ENCODE measurements at places on chromosomes 7 and 10.

- DNase-seq: no peak
These were observed 157.1 kb downstream of the BBS9 start for GRCh38 chr7:33286501-33286900.

DNA sequence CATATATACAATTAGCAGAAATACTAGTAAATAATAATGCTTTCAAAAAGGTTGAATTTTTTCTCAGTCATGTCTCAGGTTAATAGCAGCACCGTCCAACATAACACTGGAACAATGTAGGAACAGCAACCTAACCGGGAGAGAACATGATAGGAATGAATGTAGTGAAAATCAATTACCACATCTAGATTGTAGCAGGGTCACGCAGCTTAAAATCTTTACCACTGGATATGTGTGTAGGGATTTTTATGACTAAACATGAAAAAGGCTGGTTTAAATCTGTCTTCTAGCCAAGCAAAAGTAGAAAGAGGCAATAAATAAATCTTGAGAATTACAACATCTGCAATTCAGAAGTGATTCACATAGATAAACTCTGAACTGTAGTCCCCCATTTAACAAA lies 326.0 kb downstream of the DGKB start:
- no peak for DNase-seq

GRCh38 chr7:131004371-131004770 lies 270.4 kb upstream of the KLF14 start:
- DNase-seq: no peak

DNA sequence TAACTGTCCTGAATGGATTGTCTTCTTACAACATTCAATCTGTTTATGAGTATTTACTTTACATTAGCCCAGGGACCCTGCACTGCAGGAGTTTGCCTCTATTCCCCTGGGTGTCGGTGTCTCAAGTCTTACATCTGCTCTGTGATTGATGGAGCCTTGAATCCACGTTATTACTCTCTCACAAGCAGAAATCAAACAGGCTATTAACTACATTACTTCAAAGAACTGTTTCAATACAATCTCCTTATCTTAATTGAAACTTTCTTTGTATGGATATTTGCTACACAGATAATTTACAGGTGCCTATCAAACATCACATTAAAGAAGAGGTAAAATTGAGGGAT lies 3.1 kb upstream of the ARID5B start:
- DNase-seq: peak; percentile 82

GRCh38 chr7:135734343-135734689 lies 6.3 kb upstream of the SLC13A4 start:
- DNase-seq: no peak

- no peak for DNase-seq
These were observed 91.6 kb upstream of the KMT2E start for GRCh38 chr7:104922182-104923009.

All from NCI-H2227 treated with DMSO at 0.1 percent for 48 hours (cell line).